ENCODE measurements at places on chromosomes 16 and 17. TPM values are rescaled to one million over a fixed set of nuclear protein-coding genes. Genes with fewer than 3 reads are reported as not detected.

- DNase-seq: no peak
Observed at GRCh38 chr17:66636111-66636510, 198.8 kb upstream of the CACNG5 start.

- DNase-seq: no peak
Observed at GRCh38 chr17:17375841-17376240, 72.7 kb downstream of the NT5M start.

- DNase-seq: no peak
Observed at GRCh38 chr16:23969468-23970297, 133.9 kb downstream of the PRKCB start.

TBCD gene
- 25.8 TPM for total RNA-seq

DNA sequence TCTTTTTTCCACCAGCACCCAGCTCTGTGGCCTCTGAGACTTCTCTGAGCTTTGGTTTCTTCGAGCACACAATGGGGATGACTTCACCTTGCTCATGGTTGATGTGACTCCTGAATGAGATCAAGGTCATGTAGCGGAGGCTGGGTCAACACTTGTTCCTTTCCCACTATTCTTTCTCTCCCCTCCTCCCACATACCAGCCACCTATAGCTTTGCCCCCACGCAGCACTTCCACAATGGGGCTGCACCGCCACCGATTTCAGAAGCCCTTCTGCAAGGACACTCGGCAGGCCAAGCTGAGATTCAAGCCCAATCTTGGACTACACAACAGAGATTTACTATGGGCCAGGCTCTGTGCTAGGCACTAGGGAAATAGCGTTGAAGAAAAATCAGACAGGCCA is 14.4 kb downstream of the TRIM25 start:
- DNase-seq: no peak

GRCh38 chr16:77890075-77890474 is 101.7 kb downstream of the VAT1L start:
- no peak for DNase-seq

DNA sequence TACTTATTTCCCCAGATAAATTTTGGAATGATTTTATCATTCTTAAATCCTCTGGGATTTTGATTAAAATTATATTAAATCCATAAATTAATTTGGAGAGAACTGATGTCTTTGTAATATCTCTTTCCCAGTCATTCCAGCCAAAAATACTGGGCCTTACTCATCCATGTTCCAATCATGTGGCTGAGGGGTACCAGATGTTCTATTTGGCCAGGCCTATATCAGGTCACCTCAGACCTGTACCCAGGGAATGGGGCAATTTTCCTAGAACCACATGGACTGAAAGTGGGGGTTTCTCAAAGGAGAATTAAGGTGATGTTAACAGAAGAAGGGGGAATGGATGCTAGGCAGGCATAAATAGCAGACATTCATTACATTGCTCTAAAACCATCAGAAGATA is 7.5 kb downstream of the SNTB2 start:
- no peak for DNase-seq

DNA sequence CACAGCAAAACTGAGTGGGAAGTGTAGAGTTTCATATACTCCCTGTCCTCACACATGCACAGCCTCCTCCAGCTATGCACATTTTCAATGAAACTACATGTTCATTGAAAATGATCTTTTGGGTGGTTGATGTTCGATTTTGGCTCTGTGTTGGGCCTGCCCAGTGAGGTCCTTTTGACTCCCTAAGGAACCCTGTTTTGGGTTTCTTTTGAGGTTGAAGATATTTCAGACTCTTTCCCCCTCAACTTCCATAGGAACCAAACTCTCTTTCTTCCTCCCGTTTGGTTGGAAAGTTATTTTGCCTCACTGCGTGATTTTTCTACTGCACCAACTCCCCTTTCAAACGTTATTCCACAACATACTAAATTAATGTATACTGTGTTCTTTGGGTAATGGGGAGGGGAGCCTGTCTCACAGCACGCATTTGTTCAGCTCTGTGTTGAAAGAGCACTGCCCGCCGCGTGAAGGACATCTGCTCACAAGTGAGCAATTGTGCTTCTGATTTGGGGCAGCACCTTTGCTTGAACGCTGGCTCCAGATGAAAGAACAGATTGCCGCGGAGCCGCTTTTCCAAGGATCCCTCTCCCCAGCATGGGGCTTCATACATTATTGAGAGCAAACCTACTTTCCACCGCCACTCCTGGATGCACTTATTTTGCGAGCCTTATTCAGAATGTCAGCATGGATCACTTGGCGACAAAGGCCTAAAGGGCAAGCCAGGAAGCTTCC is 385.9 kb downstream of the WWOX start:
- no peak for DNase-seq

HS3ST3B1 gene
- 0.72 TPM for total RNA-seq

GRCh38 chr17:57512258-57512657 is 232.8 kb downstream of the CCDC182 start:
- DNase-seq: no peak

DNA sequence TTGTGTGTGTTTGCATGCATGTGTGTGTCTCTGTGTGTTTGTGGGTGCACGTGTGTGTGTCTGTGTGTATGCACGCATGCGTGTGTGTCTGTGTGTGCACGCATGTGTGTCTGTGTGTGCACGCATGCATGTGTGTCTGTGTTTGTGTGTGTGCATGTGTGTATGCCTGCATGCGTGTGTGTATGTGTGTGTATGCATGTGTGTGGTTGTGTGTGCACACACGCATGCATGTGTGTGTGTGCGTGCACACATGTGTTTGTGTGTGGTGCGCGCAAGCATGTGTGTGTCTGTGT is 239.9 kb upstream of the TNRC6C start:
- no peak for DNase-seq

Data from umbilical cord (tissue), 2 donors.